ENCODE measurements at places on chromosomes 2 and 18.

DNA sequence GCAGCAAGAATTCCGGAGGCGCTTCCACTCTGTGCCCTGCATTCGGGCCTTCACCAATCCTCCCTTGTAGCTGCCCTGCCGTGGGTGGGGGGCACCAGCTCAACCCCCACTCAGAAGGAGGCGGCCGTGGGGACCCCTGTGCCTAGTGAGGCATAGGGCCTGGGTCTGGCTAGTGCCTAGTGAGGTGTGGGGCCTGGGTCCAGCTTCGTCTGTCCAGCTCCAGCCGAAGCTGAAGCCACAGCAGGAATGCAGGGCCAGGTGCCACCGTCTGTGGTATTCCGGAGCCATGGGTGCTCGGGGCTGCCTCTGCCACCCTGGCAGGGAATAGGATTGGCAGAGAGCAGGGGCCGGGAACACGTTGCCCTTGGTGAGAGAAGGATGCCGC is 12.3 kb downstream of the ODC1 start:
- no peak for DNase-seq

DNA sequence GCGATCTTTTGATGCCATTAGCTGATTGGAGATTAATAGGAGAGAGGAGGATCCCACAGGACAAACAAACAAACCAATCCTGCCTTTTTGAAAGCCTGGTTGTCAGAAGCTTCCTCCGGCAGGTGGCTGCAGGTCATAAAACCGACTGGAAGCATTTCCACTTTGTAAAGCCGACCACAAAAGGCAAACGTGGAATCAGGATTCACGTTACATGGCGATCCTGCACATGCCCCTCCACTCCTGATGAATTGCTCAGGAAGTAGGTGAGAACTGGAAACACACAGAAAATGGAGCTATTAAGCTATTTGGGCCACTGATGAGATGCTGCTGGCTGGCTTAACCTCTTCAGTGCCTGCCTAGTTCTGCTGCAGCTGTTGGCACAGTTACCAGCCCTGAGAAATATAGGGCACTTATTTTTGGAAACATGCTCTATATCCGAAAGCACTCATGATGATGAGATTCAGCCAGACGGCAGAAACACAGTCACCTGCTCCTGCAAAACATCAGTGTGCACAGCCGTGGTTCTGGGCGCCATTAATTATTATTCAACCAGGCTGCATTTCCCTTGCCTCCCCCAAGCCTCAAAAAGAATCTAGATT is 110.3 kb upstream of the ST6GAL2 start:
- DNase-seq = no peak

DNA sequence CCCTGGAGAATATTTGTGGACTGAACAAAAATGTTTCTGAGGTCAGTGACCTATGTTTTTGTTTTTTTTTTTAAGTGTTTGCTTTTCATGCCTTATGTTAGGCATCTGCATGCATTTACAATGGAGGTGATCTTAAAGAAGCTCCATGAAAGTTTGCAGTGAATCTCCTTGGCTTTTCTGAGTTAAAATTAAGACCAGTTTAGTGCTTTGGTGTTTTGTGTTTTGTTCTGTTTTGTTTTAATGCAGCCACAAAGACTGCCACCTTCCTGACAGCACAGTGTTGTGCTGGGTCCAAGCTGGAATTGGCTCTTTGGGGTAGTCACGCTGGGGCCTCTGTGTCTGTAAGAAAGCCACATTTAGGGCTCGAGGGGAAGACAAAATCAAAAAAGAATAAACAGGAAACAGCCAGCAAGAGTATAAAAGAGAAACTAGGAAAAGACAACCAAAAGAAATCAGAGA is 396.2 kb downstream of the ARHGAP15 start:
- DNase-seq = no peak

GRCh38 chr2:113324684-113325160 is 46.0 kb upstream of the PAX8 start:
- DNase-seq = peak; percentile 44

GRCh38 chr2:187567126-187567525 is 12.9 kb upstream of the TFPI start:
- DNase-seq = no peak

DNA sequence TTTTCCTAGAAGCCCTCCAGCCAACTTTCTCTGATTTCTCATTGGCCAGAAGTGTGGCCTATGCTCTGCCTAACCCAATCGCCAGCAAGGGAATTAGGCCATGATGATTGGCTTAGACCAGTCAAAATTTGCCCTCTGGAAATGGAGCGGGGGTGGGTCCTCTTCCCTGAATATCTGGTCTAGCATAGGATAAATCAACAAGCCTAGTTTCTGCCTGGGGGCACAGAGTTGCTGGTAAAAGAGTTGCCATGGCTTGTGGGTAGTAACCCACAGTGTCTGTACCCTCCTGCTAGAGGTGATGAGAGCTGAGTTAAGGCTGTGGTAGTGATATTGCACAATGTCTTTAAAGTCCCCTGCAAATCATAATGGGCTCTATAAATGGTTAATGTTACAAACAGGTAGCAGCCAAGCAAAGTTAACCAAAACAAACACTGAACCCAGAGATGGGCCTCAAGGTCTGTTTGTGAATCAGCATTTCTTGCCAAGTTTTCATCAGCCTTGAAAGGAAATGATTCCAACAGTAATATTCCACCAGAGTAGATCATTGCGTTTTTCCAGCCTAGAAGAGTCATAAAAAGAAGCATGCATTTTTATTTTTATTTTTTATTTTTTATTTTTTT is 19.3 kb downstream of the GALM start:
- peak; percentile 55 for DNase-seq

GRCh38 chr18:79755496-79756142 is 42.1 kb upstream of the KCNG2 start:
- peak; percentile 5 for DNase-seq

GRCh38 chr2:219557320-219557719 is 13.5 kb downstream of the TMEM198 start:
- no peak for DNase-seq

DNA sequence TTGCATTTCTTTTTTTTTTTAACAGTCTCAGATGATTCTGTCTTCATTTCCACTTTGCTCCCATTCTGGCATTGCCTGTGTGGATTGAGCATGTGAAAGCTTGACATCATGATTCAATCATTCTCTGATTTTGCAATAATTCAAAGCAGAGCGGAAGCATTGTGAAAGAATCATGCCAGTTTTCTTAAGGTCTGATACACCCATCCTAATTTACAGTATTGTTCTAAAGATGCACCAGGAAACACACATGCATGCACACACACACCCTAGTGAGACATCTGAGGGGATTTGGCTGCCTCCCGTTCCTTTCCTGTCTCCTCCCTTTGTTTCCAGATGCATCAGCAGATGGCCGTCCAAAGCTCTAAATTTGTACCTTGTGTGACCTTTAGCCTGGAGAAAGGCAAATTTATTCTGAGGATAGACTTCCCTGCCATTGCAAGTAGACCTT is 97.3 kb downstream of the FMNL2 start:
- DNase-seq = no peak

GRCh38 chr18:12231986-12232385 is 22.2 kb upstream of the CIDEA start:
- DNase-seq = no peak
